GM12892 (cell line): ENCODE measurements at places on chromosomes 5 and 9.

GRCh38 chr5:92309336-92309991 lies 926.3 kb upstream of the ARRDC3 start:
- no peak for DNase-seq

- DNase-seq = no peak
Observed at GRCh38 chr5:44619875-44620610, 188.7 kb upstream of the MRPS30 start.

DNA sequence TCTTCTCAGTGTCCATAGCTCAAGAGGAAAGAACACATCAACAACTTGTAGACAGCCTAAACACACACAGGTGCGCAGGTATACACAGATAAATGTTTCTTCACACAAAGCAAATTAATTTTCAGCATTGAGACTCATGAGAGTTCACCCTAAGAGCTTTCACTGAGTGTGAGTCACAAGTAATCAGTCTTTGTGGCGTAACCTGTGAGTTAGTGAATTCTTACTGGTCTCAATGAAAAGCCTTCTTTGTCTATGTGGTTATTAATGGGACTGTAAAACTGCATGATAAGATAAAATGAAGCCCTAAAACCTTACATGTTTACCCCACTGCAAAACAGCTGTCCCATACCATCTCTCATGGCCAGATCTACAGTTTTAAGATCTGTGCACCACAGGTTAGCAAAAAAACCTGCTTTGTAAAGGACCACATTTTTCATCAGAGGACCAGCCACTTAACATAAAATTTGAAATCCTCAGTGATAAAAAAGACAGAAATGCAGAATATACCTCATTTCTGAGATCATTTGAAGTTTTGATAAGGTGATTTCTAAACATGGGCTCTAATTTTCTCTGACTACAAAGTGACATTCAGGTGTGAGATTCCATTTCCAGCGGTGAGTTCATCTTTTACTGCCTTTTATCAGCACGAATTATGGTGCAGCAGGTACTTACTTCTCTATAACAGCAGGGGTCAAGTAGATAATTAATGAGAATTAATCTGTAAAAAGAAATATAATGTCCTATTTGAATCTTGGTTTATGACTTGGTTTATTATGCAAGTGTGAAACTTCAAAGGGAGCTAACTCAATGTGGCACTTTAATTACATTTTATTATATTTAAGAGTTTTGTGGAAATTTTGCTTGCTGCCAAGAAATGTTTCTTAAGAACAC lies 335.7 kb upstream of the PIK3R1 start:
- no peak for DNase-seq

DNA sequence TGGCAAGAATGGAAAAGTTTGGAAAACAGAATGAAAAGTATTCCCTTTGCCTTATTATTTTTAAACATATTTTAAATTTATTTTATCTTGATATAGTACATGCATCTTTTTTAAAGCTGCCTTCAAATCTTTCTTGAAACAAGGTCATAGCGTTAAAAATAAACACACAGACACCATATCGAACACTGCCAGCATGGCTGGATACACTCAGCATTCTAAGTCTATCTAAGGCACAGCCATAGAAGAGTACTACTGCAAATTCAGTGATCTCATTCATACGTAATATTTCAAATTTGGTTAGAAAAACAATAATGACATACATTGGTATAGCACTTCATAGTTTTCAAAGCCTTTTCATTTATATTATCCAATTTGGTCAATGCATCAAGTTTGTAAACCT lies 57.5 kb downstream of the EPB41L4B start:
- DNase-seq = no peak

- no peak for DNase-seq
Observed at GRCh38 chr5:16456103-16456832, 9.3 kb downstream of the ZNF622 start.

GRCh38 chr5:10590226-10590999 lies 26.5 kb downstream of the ANKRD33B start:
- no peak for DNase-seq

GRCh38 chr5:178989311-178989710 lies 5.8 kb downstream of the GRM6 start:
- no peak for DNase-seq

DNA sequence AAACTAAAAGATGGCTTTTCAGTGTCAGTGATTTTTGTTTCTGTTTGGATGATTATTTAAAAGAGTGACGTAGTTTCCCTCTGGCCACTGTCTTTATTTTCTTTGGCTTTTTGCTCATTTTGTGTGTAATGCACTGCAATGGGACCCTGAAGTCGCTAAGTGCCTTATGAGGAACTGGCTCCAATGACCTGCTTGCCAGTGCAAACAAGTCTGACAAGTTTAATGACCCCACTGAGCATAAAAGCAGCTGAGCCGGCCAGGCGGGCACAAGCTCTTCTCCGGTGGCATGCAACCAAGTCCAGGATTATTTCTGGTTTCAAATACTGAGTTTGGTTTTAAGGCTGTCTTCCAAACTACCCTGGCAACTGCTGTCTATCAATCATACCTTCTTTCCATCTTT lies 15.6 kb upstream of the GNA14 start:
- no peak for DNase-seq

GRCh38 chr5:107671742-107672210 lies 1.0 kb upstream of the EFNA5 start:
- DNase-seq = peak; percentile 4

DNA sequence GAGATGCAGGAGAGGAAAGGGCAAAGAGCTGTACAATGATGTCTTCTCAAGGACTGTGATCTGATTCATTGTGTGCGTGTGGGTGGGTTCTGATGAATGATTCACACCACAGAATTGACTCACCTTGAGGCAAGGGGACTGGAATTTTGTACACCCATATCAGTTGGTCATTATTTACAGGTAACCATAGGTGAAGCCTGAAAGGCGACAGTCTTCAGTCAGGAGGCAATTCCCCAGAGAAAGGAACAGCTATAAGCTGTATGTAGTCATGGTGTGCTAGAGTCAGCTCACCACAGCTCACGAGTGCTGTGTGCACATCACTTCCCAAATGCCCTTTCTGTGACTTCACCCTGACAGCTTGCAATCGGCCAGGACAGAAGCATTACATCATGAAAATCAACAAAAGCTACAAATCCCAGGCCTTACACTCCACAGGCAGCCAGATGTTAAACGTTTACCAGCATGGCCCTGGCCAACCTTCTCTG lies 87.6 kb upstream of the RPS23 start:
- no peak for DNase-seq

DNA sequence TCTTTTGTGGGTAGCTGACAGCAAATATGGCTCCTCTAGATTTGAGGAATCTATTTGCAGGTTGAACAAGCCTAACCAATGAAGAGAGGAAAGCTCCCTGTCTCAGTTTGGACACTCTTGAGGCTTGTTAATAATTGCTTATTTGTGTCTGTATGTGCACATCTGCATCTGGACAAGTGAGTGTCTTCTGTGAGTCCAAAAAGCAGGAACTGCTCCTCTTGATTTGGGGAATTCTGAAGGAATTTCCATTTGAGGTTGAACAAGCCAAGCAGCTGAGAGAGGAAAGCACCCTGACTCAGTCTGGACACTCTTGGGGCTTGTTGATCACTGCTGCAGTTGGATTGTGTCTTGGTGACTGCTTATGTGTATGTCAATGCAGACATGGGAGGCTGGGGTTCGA lies 211.6 kb downstream of the DTWD2 start:
- no peak for DNase-seq

DNA sequence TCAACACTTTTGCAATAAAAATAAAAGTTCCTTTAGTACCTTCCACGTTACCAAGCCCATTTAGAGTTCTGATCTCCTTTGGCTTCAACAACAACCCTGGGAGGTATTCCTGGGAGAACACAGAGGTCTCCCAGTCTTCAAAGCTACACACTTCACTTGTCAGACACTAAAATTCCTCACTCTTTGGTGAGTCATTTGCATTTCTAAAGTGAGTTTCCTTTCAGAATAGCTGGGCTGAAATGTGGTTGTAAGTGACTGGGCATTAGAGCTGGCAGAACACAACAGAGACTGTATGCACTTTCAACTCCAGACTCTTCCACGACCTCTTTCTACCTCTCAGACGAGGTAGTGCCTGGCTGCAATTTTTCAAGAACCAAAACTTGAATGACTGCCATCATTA lies 11.5 kb upstream of the F2RL1 start:
- DNase-seq = no peak

- no peak for DNase-seq
Observed at GRCh38 chr9:3441197-3441816, 84.5 kb downstream of the RFX3 start.

- no peak for DNase-seq
Observed at GRCh38 chr9:19701274-19701673, 87.6 kb downstream of the SLC24A2 start.

DNA sequence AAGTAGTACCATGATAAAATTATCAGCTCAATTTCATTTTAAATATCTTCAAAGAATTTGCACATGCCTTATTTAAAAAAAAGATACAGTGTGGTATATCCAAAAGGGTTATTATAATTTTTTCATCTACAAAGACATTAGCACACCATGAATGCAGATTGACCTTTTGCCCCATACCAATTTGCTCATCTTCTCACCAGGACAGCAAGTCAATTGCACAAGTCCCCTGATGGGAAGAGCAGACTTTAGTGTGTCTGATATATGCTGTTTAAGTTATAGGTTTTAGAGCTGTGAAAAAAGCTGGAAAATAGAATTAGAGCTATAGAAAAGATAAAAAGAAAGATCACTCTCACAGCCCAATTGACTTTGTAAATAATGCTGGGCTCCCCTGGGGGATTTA lies 325.8 kb upstream of the CDH6 start:
- DNase-seq = no peak

DNA sequence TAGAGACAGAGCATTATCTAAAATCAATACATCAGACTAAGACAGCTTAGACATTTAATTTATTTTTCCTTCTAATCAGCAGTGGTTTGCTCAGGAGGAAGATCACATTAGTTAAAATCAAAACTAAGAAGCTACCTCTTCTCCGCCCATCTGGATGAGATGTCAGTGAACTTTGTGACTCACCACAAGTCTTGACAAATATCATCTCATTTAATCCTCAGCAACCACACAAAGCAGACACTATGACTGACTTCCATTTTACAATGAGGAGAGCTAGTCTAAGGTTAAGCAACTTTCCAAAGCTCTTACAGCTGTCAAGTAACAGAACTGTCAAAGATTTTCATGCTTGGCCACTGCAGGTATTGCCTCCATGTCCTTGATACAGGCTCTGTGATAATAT lies 289.5 kb downstream of the DEPDC1B start:
- no peak for DNase-seq

- DNase-seq = no peak
Observed at GRCh38 chr5:119288379-119289033, 67.3 kb upstream of the TNFAIP8 start.

GRCh38 chr9:68515326-68516017 lies 25.2 kb downstream of the TMEM252 start:
- DNase-seq = no peak

DNA sequence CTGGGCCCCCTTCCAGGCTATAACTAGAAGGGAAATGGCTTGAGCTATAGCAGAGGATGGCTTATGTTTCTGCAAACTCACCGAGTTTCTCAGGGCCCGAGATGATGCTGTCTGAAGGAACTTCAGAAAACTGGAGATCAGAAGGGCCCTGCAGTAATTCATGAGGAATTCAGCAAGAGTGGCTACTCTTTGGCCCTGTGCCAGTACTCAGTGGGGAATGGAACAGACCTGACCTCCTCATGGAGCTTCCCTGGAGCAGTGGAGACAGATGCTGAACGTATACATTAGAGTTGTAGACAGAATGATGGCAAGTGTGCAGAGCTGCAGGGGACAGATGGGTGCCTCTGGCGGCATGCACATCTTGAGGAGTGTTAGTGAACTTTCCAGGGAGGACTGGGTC lies 17.3 kb upstream of the SMIM32 start:
- no peak for DNase-seq

DNA sequence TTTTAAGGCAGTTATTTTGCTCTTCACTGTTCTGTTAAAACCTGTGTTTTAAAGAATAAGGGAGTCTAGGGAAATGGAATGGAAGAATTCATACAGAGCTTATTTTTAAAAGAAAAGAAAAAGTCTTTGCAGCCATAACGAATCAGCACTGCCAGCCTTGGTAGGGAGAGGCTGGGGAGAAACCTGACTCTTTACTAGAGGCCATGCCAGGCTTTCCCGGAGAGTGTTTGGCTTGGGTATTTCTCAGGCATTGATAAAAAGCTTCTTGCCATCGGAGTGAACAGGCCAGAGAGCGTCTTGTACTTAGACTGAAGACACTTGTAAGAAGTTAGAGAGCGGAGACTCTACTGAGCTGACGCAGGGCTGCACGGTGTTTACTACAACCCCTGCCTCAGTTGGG lies 72.7 kb upstream of the NFIL3 start:
- no peak for DNase-seq

GRCh38 chr5:172910828-172911627 lies 48.2 kb upstream of the RPL26L1 start:
- DNase-seq = peak; percentile 41

- no peak for DNase-seq
Observed at GRCh38 chr5:164302533-164303235, 797.3 kb downstream of the MAT2B start.
